ENCODE measurements at places on chromosomes 7 and 10.
A peak's percentile ranks its signal among the peaks of the same experiment; 100 is the strongest.

DNA sequence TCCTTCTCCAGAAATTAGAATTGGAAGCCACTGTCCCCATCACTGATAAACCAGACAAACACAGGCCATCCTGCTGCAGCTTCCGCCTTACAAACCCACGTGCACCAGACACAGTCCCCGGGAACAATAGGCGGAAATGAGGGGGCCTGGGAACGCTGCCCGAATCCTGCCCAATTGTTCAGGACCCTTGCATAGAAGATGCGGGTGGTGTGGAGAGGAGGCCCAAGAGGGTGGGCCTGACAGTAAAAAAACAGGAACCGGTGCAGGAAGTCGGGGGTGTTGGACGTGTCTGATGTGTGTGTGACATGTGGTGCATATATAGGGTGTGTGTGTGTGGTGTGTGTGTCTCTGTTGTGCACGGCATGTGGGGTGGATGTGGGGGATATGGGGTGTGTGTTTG lies 26.5 kb upstream of the CHST15 start:
- no peak for DNase-seq

- DNase-seq, result no peak
Measured at GRCh38 chr10:3961082-3961481, 176.1 kb upstream of the KLF6 start.

DNA sequence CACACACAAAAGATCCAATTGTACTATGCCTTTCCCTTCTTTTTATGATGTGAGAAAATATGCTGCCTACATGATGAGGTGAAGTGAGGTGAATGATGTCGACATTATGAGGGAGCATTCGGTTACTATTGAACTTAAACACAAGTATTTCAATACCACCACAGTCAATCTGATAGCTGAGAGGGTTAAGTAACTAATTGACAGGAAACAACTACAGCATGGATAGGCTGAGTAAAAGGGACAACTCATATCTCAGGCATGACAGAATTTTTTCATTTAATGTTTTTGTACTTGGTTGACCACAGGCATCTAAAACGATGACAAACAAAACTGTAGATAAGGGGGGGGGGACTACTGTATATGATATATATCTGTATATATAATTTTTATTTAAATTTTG lies 488.9 kb downstream of the SH2D4B start:
- no peak for DNase-seq

DNA sequence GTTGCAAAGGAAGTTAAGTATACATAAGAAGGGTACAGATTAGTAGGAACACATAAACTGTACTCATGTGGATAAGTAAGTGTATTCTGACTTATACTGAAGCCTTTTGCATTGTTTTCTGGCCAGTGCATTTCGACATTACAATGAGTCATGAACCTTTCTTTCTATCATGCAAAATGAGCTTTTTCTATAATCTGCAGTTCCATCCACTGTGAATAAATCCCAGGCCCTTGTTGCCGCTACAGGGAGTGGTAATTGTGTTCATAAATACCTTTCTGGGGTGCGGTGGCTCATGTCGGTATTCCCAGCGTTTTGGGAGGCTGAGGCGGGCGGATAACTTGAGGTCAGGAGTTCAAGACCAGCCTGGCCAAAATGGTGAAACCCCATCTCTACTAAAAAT lies 858.3 kb downstream of the GRM8 start:
- DNase-seq, result no peak

GRCh38 chr7:71770269-71770907 lies 638.4 kb downstream of the GALNT17 start:
- no peak for DNase-seq

- no peak for DNase-seq
Measured at GRCh38 chr10:87603769-87604168, 55.9 kb upstream of the PAPSS2 start.

DNA sequence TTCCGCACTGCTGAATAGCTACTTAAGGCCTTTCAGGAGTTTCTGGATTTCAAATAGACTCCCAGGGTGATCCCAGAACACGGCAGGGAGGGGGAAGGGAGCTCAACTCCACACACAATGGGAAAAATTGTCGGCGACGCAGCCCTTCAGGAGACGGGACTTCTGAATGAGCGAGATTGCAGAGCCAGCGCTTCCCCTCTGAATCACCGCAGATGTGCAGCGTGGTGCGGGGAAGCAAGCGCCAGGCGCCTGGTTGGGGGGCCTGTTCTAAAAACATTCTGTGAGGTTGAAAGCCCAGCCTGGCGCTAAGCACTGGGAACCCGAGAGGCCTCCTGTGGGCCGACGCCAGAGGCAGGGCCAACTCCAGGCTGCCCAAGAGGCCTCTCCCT lies 163.3 kb downstream of the MAD1L1 start:
- DNase-seq, result no peak

DNA sequence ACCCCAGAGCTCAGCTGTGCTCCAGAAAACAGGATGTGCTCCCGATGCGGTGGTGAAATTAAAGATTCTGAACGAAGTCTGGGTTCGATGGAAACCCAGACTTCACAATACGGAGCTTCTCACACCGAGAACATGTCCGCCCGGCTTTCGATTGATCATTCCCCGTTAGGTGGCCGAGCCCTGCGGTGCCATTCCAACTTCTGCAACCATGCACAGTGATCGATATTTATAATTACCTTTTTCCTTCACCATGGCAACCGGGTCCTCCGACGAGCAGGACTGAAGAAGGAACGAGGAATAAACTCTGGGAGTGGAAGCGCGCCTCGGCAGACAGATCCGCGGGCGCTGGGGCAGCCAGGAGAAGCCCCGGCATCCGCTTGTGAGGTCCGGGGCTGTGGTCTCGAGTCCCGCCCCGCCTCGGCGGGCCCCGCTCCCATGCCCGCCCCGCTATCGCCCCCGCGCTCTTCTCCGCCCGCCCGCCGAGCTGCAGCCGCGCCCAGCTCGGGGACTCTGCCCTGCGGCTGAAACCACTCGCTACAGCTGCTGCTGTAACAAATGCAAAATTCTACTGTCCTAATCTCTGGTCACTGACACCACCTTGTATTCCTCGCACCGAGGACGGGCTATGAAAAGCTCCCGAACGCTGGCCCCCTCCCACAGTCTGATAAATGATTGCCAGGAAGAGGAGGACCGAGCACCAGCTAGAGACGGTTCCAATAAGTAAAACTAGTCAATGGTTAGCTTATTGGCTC lies 26.2 kb downstream of the ABLIM1 start:
- peak; percentile 60 for DNase-seq

DNA sequence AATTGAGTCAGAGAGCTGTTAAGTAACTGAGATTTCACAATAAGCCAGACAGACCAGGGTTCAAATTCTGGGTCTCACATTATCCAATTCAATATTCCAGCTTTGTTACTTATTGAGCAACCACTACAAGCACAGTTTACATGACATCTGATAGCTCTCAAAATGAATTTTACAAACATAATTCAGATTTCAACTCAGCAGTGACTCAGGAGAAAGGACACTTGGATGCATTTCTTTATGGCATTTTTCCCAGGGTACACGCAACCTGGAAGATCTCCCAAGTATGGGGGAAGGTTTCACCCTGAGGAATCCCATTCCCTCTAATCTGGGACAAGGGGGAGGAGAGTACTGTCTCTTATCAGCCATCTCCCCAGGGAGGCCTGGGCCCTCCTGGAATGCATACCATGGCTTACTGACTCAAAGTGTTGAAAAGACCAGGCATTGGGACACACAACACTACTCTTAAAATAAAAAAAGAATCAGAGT lies 102.4 kb downstream of the CFTR start:
- peak; percentile 54 for DNase-seq

DNA sequence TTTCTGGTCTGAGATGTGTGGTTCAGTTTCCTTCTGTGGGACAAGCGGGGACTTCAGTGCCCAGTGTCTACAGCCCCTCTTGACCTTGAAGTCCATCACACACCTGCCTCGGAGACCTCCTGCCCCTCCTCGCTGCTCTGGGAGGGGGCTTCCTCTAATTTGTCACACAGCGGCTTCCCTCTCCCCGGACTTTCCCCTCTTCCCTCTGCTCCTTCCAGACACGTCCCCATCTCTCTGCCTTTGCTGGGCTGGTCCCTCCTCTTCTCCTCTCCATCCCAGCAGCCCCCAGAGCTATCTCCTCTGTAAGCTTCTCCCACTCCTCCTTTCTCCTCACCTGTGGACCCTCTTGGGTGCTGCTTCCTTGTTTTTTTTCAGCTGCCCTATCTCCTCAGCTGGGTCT lies 122.2 kb upstream of the SORCS3 start:
- no peak for DNase-seq

DNA sequence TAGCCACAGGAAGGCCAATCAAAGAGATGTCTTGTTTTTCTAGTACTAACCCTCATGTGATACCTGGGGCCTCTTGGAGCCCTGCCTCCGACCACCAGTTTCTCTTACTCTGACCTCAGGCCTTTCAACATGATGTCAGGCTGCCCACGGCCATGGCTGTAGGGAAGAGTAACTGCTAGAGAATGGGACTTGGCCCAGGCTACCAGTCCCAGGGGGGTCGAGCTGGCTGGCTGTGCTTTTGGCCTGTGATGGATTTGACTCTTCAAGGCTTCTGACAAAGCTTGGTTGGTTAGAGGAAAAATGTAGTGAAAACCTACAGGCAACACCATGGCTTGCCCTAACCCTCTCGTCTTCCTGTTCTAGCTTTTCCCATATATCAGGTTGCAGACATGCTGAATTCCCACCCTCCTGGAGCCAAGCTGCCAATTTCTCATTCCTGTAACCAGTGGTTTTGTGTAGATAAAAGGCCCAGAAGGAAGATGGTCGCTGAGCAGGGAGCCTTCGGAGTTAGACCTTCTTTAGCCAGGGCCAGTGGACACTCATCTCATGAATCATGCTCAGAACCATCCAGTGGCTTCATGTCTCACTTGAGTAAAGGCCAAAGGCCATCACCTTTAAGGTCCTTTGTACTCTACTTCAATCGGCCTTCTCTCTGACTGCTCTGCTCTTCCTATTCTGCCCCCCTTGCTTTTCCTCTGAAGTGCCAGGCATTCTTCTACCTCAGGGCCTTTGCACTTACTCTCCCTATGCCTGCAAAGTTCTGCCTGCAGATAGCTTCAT lies 19.7 kb downstream of the SUFU start:
- DNase-seq, result no peak

- peak; percentile 64 for DNase-seq
Measured at GRCh38 chr10:70052462-70053217, at the start of gene MACROH2A2. TSS of gene MACROH2A2 (plus strand) at chr10:70052846. CDS start at chr10:70075659, 22,813 bp downstream.

DNA sequence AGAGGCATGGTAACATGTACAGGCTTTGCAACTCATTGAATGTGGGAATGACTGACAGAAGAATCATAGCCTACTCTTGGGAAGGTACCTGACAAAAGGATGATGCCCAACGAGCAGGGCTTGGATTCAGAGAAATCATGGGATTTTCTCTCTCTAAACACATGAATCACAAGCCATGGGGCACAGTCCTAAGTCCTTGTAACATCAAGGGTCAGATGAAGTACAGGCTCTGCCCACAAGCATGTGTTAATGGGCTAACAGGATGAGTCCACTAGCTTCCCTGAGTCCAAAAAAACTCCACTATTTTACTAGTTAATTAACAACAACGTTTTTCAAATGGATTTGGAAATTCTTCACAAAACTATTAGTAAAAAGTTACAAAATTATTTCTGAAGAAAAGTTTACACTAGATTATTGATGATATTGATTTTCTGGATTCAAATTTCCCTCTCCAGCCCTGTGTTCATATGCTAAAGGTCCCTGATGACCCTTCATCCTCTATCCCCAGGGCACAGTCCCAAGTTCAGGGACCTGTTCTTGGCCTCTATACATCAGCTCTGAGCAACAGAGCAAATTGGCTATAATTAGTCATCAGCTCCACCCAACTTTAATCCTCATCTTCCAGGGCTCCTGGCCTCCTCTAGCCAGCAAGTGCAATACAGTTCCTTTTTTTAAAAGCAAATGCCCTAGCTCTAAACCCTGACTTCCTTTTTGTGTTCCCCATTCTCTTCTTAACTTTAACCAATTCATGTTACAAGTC lies 99.8 kb downstream of the GSAP start:
- DNase-seq, result no peak

DNA sequence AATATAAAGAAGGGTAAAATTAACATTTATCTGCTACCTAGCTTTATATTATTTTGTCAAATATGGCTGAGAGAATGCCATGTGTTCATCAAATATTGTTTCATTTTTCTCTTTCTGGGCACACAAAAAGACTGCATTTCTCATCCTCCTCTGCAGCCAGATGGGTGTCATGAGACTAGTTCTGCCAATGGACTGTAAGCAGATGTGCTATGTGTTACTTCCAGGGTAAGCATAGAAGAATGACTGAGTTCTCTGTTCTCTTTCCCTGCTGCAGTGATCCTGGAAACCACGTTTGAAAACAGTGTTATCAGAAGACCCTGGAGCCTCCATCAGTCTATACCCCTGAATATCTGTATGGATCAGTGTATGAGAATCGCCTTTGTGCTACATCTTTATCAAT lies 24.1 kb upstream of the SLK start:
- no peak for DNase-seq

GRCh38 chr7:157493017-157493416 lies 156.2 kb downstream of the DNAJB6 start:
- no peak for DNase-seq

DNA sequence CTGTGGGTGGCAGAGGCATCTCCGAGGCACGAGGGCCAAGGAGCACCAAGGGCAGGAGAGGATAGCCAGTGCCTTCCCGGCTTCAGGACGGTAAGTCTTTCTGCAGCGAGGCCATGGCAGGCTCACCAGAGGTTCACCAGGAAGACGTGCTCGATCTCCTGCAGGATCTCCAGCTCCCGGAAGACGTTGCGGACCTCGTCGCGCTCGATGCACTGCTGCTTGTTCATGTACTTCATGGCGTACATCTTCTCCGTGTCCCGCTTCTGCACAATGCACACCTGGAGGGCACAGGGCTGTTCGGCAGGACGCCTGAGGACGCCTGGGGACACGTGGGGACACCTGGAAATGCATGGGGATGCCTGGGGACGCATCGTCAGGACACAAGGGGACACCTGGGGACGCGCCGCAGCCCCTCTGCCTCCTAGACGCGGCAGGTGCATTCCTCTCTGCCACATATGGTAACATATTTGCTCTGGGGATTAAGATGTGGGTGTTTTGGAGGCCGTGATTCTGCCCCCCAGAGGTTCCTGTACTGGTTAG lies 41.2 kb downstream of the DPYSL4 start:
- no peak for DNase-seq

DNA sequence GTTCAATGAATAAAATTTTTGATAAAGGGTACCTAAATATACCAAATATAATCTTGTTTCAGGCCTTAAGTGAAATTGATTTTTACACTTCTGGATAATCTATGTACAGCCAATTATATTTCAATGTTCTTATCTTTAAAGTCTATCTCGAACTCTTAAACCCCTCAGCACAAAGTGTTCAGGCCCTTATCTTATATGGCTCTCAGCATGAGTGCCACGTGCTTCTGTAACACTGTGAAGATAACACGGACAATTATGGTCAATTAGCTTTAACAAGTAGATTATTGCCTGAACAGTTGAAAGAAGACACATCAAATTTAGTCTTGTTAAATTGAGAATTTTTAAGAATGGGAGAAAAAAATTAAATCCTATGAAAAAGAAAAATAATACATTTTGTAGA lies 40.4 kb upstream of the DMTF1 start:
- no peak for DNase-seq

DNA sequence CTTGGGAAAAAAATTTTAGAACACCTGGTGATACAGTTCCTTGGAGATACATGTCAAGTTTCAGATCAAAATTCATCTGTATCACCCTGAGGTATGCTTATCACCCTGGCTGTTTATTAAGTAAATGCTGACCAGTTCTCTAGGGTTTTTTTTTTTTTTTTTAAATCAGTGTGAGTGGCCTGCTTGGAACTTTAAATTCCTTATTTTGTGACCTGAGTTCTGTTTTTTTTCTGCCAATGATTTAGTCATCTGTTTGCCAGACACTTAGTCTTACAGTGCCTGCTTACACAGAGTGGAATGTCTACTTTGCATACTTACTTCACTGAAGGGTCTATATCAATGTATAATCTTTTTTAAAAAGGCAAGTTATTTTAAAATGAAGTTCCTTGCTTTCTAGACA lies 1.8 kb downstream of the TSPAN13 start:
- DNase-seq, result no peak

Data from HuH-7 (cell line).